ENCODE measurements at places on chromosomes 1 and 21.

DNA sequence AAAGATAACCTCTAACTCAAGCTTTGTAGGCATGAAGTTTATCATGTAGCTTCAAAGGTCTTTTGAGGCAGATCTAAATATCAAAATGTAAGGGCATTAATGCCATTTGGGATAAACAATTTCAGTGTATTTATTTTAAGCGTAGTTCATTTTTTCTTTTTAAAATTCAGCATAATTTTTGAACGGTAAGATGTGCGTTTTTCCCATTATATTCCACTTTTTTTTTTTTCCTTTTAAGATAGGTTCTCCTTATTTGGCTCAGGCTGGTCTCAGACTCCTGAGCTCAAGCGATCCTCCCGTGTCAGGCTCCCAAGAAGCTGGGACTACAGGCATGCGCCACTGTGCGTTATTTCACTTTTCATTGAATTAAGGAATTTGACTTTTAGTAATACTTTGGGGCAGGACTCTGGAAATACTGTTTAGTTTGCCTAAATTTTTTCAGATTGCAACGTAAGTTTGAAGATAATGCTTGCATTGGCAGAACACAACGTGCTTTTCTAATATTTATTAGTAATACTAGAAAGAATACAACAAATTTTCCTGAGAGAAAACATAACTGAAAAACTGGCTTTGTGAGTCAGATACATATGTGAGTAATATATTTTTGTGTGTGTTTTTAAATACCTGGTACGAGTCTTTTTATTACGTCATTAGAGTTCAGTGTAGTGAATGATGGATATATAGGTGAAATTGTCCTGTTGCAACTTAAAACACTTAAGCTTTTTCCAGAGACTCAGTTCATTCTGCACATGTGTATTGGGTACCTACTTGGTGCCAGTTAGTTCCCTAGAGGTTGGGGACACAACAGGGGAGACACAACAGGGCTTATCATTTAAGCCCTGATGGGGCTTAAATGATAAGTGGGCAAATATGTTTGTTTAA is 2.2 kb downstream of the RALGPS2 start:
- no peak for DNase-seq

DNA sequence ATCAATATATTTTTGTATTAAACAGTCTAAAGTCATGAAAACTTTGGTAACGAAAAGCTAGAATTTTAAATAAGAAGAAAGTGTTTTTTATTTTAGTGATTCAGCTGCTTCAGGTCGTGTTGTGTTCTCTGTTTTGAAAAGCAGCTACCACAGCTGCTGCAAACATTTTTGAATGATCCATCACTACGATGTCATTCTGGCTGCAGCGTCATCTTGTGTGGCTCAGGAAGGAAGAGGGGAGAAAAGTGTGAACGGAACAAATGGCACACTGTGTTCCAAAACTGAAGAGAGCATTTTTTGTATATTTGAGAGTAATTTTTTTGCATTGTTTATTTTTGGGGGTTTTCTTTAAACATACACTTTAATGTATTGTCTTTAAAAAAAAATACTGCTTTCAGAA is 323.0 kb upstream of the ADGRL2 start:
- no peak for DNase-seq

GRCh38 chr1:101440485-101440884 is 203.7 kb downstream of the S1PR1 start:
- DNase-seq = no peak

- DNase-seq = no peak
These were observed 23.9 kb downstream of the CNIH3 start for GRCh38 chr1:224640018-224640417.

GRCh38 chr21:45182958-45183357 is 104.7 kb downstream of the POFUT2 start:
- DNase-seq = no peak

DNA sequence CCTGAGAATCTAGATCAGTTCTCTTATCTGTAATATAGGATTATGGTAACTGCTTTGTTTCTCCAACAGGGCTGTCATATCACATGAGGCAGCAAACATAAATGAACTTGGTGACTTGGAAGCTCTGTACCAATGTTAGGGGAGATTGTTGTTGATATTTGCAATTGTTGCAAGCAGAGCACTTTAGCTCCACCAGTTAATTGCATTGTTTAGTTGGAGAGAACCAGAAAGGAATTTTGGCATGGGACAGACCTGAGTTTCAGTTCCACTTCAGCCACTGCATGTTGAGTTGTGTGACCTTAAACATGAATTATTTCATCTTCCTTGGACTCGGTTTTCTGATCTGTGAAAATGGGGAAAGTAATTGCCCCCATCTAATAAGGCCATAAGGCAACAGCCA is 142.3 kb upstream of the JUN start:
- DNase-seq = no peak

DNA sequence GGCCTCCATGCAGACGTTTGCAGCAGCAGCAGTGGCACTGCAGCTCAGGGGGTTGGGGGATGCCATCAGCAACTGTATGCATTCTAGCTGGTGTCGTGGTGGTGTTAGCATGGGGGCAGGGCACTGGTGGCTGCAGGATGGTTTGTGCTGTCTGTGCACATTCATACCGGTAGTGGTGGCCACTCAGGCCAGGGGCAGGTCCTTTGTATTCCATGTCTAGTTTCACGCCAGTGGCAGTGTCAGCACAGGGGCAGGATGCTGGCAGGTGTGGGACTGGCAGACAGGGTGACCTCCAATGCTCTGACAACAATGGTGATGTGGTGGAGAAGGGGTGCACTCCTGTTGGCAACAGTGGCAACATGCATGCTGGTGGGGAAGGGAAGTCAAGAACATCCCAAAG is 194.2 kb upstream of the LRRC7 start:
- no peak for DNase-seq

GRCh38 chr1:102098536-102098935 is 101.8 kb upstream of the OLFM3 start:
- no peak for DNase-seq

DNA sequence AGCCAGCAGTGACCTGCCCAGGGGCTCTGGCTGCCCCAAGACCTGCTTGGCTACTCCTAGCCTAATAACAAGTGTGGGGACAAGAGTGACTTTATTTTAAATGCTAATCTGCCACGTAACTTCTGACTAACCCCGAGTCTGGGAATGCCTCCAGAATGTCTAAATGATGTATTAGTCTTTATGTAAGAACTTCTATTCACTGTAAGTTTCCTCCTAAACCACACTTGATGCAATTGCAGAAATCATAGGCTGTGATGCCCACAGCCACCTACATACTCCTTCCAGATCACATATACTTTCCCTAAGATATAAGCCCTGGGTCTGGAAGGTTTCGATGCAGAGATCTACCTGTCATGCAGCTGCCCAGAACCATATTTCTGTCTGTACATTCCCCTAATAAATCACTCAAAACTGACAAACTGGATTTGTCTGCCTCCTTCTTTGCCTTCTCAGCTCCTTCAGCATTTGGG is 5.9 kb upstream of the VPS45 start:
- DNase-seq = no peak

- no peak for DNase-seq
These were observed 16.5 kb downstream of the TTC34 start for GRCh38 chr1:2784854-2785630.

GRCh38 chr1:36737038-36737555 is 254.4 kb upstream of the CSF3R start:
- no peak for DNase-seq

DNA sequence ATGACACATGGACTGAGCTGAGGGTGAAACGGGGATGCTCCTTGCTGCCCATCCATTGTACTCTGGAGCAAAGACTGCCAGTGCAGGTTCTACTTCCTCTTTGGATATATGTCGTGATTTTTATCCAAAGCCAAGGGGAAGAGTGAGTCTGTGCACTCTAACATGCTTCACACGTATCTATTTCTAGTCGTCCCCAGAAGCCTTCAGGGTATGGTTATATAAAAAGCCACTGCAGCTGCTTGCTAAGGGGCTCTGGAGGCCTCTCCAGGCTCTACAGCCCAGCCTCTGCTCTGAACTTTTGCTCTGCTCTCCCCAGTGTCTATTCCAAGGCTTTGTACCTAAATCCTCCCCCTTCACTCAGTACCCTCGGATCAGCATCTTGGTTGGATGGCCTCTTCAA is 20.1 kb downstream of the PAFAH2 start:
- no peak for DNase-seq

- no peak for DNase-seq
These were observed 122.5 kb upstream of the KCNJ15 start for GRCh38 chr21:38134084-38134873.

DNA sequence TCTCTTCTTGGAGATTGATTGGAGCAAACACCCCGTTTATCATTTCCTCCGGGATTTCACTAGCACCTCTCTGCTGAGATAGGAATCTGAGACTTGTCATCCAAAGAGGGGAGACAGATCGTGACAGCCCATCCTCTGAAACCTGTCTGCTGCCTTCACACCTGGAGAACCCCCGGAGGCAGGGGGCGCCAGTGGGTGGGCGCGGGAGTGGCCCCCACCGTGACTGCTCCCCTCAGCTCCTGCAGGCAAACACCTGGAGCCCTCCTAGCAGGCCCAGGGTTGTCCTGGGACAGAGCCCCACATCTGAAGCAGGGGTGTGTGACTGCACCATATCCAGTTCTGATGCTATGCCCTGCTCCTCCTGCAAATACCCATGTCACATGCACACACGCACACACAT is 209.5 kb upstream of the POU3F1 start:
- no peak for DNase-seq

GRCh38 chr1:29481031-29481430 is 244.7 kb downstream of the PTPRU start:
- peak; percentile 18 for DNase-seq

- no peak for DNase-seq
These were observed 100.4 kb downstream of the APP start for GRCh38 chr21:26070121-26070520.

DNA sequence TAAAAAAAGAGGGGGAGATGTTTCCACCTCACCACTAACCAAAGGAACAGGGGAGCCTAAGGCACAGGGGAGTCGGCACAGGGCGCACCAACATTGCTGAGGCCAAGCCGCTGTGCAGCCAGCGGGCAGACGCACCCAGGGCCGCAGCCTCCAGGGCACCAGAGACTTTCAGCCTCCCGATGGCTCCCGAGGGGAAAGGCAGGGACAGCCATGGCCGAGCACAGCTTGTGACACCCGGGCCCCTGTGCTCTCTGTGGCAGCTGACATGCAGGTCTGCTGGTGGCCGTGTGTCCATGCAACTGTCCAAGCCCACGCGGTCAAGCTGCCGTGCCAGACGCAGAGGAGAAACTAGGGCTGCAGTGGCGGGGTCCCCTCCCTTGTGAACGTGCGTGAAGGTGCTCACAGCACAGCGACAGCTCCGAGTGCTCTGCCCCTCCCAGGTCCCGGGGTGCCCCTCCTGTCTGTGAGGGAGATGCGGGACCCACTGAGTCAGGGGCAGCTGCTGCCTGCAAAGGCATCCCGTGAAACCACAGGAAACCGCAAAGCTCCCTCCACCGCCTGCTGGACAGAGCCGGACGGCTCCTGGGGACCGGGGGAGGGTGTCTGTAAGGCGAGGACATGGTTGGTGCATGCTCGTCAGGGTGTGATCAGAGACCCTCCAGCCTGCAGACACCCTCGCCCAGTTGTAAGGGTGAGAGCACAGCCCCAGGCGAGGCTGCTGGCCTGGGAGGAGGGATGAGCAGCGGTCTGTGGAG is 2.5 kb downstream of the KRTAP10-11 start:
- DNase-seq = peak; percentile 48

- no peak for DNase-seq
These were observed 320.8 kb upstream of the ST6GALNAC5 start for GRCh38 chr1:76546354-76546933.

GRCh38 chr1:96362623-96363022 is 359.0 kb upstream of the PTBP2 start:
- no peak for DNase-seq

GRCh38 chr21:44458971-44459711 is 3.8 kb downstream of the LRRC3 start:
- DNase-seq = no peak

DNA sequence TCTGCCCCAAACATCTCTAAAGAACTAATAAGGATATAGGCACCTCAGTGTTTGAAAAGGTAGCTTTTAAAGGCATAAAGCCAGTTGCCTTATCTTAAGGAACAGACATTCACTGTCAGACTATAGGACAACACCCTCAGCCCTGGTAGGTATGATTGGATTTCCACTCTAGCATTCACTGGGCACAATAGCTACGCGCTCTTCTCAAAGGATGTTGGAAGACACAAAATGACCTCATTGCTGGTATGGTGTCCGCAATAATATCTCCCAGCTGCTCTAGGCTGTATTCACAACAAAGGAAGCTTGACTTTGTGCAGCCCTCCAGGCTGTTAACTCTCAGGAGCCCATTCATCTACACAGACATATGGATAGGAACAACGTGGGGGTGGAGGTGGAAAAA is 119.4 kb upstream of the CXADR start:
- DNase-seq = no peak

DNA sequence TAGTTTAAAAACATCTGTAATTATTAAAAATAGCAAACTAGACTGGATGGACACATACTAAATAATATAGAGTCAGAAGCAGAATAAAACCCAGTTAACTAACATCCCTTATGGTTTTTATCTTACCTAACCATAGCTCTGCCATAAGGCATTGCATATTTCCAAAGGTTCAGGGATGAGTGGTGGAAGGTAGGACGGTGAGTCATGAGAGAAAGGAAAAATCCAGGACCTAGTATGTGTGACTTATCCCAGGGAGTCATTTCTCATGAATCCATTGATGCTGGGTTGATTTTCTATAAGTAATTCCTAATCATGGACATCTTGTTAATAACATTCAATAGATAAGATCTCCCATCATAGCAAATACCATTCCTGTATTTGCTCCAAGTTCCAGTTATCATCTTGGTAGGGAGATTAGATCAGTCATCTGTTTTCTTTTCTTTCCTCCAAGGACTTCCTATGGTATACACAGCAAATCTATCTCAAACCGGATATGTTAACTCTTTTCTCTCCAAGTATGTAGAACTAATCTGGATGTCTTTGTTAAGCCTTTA is 490.7 kb upstream of the B3GALT2 start:
- DNase-seq = no peak

GRCh38 chr1:198612471-198613260 is 26.2 kb upstream of the PTPRC start:
- no peak for DNase-seq

- no peak for DNase-seq
These were observed at the start of gene LACTBL1 for GRCh38 chr1:22972760-22973159. Gene LACTBL1, minus strand, starts transcription at chr1:22972866. Its CDS starts 550 bp downstream, at chr1:22972316.

GRCh38 chr1:234019387-234019786 is 114.9 kb downstream of the SLC35F3 start:
- DNase-seq = no peak

GRCh38 chr1:78052685-78053405 is 7.1 kb downstream of the GIPC2 start:
- no peak for DNase-seq

GRCh38 chr1:155016231-155016831 is 13.7 kb downstream of the ZBTB7B start:
- DNase-seq = no peak

DNA sequence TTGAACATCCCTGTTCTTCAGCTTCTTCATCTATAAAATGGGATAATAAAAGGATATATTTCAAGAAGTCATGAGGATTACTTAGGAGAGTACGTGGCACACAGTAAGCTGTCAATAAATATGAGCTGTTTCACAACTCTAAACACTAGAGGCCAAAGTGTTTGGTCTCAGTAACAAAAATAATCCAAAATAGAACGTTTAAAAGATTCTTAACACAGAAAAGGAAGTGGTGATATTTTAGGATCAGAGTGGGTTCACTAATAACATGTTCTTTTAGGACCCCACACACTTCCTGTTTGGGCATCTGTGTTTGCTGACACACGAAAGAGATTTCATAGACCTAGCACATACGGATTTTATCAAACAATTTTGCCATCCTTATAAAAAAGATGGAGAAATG is 32.9 kb downstream of the TNFSF18 start:
- no peak for DNase-seq

- DNase-seq = no peak
These were observed 10.7 kb downstream of the MACF1 start for GRCh38 chr1:39214998-39215873.

Measured in ecto neural progenitor cell (in vitro differentiated cells).